ENCODE measurements at places on chromosomes 1 and 21. TPM values are rescaled to one million over a fixed set of nuclear protein-coding genes. Genes with fewer than 3 reads are reported as not detected.

The SLC1A7 gene
- total RNA-seq: not detected

The TSPAN1 gene
- total RNA-seq: 3.6 TPM

The ADGRB2 gene
- 5.9 TPM for total RNA-seq

The AMY2A gene
- total RNA-seq: not detected

The BTBD19 gene
- 3.4 TPM for total RNA-seq

The ADAMTS5 gene
- not detected for total RNA-seq

The KCNJ6 gene
- total RNA-seq: 3.6 TPM

The ETV3L gene
- total RNA-seq: not detected

The NECAP2 gene
- total RNA-seq: 40.1 TPM

The LAMTOR2 gene
- total RNA-seq: 154 TPM

The TDRKH gene
- 5.9 TPM for total RNA-seq

The LRRC53 gene
- total RNA-seq: not detected

The CCDC185 gene
- not detected for total RNA-seq

The PIGR gene
- total RNA-seq: not detected

The KRTAP19-1 gene
- not detected for total RNA-seq

The MARK1 gene
- total RNA-seq: 0.22 TPM

The TNFRSF9 gene
- total RNA-seq: 3.6 TPM
